ENCODE measurements at places on chromosomes 12 and 14. TPM values are rescaled to one million over a fixed set of nuclear protein-coding genes. Genes with fewer than 3 reads are reported as not detected.

SLCO1C1 gene
- not detected for total RNA-seq

E2F7 gene
- 15.0 TPM for total RNA-seq

KCNK10 gene
- not detected for total RNA-seq

SLC39A9 gene
- 39.8 TPM for total RNA-seq

DNA sequence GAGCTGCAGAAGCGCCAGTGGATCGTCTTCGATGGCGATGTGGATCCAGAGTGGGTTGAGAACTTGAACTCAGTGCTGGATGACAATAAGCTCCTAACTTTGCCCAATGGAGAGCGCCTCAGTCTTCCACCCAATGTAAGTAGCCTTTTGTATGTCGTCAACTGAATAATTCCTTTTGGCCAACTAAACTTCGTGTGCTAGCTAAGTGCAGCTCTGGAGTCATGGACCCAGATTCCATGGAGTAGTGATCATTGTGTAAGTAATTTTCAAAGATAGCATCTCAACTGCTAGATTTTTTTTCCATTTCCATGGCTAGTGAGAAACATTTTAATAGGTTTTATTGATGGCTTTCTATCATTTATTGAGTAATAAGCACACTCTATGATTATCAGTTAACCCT is 48.0 kb downstream of the DYNC1H1 start:
- no peaks in the 10 kb centered on the region for H3K4me1 ChIP-seq
- H3K4me3 ChIP-seq = no peak overlapping the region
- no peak overlapping the region for H3K27ac ChIP-seq
- DNase-seq = no peak

- DNase-seq = no peak
- no peaks in the 10 kb centered on the region for H3K4me1 ChIP-seq
- H3K4me3 ChIP-seq = no peak overlapping the region
- peaks cover 41% of the 10 kb centered on the region for H3K36me3 ChIP-seq
- H3K27me3 ChIP-seq = no peaks in the 10 kb centered on the region
Measured at GRCh38 chr12:132926415-132926833, 29.7 kb downstream of the ZNF605 start.
